ENCODE measurements at places on chromosomes 7 and 10.

GRCh38 chr7:91636728-91637127, 243.8 kb downstream of the MTERF1 start:
- DNase-seq, result no peak

DNA sequence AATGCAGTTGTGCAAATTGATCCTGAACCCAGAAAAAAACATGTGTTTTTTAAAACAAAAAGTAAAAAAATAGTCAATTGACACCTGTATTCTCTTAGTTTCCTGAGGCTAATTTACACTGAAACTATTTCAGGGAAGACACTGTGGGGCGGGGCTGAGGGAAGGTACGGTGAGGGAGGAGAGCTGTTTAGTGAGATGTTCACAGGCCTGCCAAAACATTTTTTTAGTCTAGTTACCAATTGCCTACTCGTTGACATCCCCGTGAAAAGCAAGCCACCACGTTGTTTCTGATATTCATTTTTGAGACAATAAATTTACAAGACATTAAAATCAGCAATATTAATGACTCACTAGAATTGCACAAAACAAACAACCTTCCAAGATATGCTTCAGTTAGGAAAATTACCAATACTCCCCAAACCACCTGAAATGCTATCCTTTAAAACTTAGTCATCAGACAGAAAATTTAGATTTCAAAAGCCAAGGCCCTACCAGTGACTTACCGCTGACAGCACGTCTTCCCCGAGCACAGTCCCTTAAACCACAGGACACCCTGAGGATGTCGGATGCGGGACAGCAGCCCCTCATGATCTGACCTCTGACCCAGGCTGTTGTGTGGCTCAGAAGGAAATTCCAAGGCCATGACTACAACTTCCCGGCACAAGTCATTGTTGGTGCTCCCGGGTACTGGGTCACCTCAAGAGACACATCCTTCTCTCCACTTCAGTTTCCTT, 279.2 kb downstream of the PRPF18 start:
- no peak for DNase-seq

DNA sequence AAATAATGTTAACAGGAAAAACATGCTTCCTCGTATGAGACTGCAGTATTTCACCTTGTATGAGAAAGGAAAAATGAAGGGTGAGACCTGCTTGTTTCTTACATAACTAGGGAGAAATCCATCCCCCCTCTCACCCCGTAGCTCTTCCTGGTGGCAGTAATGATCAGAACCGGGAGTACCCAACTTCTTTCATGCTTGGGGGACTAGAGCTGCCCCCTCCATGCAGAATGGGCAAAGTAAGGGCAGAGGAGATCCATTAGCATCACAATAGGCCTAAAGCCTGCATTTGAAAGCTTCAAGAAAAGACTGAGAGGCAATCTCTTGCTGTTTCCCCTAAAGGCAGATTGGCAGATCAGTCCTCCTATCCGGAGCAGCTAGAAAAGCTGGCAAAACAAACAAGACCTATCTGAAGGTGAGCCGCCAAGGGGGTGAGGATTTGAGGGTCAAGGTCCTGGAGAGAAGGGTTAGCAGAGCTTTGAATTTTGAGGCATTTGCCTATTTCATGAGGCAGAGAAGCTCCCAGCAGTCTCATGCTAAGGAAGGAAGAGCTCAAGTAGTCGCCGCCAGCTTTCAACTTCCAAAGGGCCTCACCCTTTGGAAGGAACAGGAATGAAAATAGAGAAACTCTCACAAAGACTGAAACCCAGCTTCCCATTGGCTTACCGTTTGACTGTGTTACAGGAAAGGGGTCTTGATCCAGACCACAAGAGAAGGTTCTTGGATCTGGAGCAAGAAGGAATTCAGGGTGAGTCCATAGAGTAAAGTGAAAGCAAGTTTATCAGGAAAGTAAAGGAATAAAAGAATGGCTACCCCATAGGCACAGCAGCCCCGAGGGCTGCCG, 36.2 kb downstream of the BAG3 start:
- DNase-seq, result no peak

- no peak for DNase-seq
Measured at GRCh38 chr7:158827411-158828132, 1.7 kb downstream of the ESYT2 start.

DNA sequence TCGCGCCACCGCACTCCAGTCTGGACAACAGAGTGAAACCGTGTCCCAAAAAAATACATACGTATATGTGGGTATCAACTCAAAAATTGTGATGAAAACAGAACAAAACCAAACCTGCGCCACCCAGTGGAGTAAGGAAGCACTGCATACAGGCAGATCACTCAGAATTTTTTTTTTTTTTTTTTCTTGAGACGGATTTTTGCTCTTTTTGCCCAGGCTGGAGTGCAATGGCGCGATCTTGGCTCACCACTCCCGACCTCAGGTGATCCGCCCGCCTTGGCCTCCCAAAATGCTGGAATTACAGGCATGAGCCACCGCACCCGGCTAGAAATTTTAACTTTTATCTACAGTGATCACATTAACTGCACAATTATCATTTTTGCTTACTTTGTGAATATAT, 9.1 kb upstream of the TMEM236 start:
- DNase-seq, result peak; percentile 29

GRCh38 chr7:6248581-6248980, 23.8 kb downstream of the CYTH3 start:
- DNase-seq, result no peak

DNA sequence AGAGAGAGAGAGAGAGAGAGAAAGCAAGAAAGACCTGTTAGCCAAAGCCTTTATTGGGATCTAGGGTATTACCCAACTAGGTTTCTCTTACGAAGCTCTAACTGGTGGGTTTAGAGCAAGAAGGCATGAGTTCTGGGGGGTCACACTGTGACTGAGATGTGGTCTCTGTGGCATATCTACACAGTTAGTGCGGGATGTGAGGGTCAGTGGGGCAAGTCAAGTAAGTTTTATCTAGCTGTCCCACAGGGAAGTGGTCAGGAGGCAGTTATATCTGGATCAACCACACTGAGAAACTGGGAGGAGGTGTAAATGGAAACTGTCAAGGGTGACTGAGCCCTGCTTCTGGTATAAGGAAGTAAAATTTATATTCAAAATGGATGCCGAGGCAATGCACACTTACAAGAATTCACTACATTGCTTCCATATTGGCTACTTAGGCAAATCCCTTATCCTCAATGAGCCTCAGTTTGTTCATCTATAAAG, 331.6 kb upstream of the HPS1 start:
- no peak for DNase-seq

Measured in globus pallidus (tissue), 1 donor.